SW480 (cell line): ENCODE measurements at places on chromosomes 3 and 15.

- DNase-seq = no peak
Measured at GRCh38 chr3:127110982-127111693, 81.8 kb upstream of the PRR23E start.

GRCh38 chr15:71970435-71970834, 147.5 kb downstream of the MYO9A start:
- no peak for DNase-seq

DNA sequence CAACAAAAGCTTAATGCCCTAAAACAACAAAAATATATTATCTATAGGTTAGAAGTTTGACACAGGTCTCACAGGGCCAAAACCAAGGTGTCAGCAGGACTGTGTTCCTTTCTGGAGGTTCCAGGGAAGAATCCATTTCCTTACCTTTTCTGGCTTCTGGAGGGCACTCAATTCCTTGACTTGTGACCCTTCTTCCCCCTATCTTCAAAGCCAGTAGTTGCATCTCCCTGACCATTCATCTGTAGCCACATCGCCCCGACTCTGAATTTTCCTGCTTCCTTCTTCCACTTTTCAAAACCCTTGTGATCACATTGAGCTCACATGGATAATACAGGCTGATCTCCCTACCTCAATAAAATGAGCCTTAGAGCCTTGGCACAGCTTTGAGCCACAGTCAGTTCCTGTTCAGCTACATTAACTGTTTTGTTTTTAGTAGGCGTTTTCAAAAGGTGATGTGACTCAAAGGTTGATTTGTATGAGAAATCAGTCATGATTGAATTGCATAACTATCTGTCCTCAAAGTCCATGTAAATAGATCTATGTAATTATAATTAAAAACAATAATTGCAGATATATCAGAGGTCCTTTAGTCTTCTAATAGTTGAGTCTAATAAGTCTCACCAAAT, 12.4 kb downstream of the PFN2 start:
- no peak for DNase-seq

- DNase-seq = no peak
Measured at GRCh38 chr3:115164374-115165221, 17.5 kb upstream of the ZBTB20 start.

- DNase-seq = no peak
Measured at GRCh38 chr3:97430601-97431000, 334.0 kb upstream of the ARL6 start.

GRCh38 chr3:133477487-133477886, 77.6 kb downstream of the BFSP2 start:
- DNase-seq = no peak

DNA sequence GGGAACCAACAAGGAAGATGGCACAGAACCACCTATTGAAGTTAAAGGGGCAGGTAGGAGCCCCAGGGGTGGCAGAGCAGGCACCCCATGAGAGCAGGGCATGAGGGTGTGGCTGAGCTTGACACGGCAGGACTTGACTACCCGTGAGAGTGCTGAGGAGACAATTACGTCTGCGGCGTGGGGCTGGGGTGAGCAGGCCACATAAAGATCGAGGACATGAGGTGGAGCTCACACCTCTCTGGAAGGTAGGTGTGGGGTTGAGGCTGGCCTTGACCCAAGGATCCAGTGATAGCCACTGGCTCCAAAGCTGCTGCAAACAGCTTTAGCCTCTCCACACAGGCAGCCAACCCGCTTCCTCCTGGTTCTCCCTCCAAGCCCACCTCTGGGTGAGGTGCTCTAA, 64.5 kb downstream of the PCSK6 start:
- DNase-seq = no peak

DNA sequence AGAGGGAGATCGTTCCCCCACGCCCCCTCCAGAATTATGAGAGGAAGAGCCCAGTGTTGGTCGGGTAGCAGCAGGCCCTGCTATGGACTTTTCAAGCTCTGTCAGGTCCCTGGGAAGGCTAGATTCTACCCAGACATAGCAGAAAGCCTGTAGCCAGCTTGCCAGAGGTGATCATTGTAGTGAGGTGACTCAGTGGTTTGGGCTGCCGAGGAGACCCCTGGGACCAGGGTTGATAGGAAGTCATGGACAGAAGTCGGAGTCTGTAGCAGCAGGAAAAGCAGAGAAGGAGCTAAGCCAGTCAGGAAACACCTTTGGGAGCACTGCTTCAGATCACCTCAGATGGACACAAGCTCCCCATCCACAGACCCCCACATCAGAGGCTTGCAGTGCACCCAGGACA, 67.7 kb downstream of the CCNL1 start:
- DNase-seq = no peak

GRCh38 chr3:50390508-50391224, 31.3 kb upstream of the TMEM115 start:
- DNase-seq = no peak

DNA sequence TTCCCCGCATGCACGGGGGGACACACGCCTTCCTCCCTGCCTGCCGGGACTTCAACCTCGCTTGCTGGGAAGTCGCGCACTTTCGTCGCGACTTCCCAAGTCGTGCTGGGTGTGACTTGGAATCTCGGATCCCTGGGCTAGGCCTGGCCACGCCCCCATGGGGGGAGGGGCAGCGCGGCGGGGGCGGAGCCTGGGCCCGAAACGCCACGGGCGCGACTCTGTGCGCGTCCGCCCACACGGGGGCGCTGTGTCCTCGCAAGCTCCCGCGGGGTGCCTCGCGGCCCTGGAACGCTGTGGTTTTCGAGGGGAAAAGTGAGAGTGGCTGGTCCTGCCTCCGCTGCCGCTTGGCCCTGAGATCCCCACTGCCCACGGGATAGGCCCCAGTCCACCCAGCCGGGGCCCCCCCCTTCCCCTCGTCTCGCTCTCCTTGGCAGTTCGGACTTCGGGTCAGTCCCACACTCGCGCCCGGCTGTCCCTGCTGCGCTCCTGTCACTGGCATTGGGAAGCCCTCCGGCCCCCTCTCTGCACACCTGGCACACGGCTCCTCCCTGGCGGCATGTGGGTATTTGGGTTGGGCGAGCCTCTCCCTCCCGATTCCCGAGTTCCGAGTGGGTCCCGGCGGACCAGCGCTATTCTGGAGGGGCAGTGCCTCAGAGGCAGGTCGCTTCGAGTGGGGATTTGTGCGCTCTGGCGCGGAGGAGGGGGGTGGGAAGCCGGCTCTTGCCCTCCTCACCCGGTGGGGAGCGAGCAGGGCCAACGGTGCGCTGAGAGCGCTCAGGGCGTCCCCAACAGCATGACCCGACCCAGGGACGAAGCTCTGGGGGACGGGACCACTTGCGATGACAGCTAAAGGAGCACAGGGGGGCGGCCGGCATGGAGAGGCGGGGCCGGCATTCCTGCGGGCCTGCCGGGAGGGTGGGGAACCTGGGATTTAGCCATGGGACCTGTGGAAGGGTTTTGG, 23.6 kb downstream of the SEC61A1 start:
- peak; percentile 25 for DNase-seq

- DNase-seq = peak; percentile 74
Measured at GRCh38 chr3:57949785-57950615, 58.2 kb upstream of the FLNB start.

DNA sequence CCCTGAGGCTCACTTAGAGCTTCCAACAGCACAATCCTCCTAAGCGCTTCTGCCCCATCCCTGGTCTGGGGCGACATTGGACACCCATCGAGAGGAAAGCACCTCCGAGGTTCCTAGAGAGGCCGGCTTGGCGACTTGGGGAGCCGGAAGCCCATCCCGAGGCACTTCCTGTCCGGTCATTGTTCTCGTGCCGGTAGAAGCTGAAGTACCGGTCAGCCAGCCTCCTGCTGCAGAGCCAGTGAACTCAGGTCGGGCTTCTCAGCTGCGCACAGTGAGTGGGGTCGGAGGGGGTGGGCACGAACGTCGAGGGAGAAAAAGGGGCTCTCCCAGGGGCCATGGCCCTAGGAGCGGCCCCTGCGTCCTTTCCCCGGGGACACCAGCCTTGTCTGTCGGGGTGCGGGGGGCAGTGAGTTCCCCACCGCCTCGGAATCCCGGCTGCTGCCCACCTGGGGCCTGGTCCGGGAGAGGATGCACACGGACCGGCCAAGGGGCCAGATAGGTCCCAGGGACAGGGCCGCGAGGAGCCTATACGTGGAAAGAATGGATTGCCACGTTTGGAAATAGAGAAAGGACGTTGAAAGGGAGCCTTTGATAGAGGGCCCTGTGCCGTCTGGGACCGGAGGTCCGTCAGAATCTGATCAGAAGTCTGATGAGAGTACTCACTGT, at the start of gene ZNF35:
ZNF35 (plus strand) TSS at position 169 of the 666 bp plus-strand sequence. CDS start 2,336 bp downstream, outside the sequence.
- DNase-seq = peak; percentile 90

DNA sequence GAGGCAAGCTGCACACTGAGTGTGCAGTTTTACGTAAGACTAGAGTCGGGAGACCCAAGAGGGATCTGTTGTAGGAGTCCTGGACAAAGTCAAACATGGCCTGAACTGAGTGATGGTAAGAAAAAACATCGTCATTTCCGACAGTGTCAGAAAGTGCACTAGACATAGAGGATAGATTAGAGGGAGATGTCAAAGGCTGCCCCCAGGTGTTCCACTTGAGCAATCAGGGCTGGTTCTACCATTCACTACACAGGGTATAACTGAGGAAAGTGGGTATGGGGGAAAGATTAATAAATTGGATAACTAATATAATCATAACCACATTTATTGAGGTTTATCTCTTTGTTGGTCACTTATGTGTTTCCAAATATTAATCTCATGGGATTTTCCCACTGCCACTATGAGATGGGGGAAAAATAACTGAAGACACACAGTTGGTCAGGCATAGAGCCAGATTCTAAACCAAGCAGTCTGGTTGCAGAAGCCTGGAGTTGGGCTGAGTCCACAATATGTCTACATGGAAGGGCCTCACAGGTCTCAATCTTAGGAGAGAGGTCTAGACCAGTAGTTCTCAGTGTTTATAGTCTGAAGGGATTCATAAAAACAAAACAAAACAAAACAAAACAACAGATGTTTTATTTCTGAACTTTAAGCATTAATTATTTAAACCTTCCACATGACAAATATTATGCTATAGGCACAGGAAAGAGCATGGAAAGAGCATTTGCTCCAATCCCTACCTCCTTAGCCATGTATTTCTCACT, 766.5 kb downstream of the NTRK3 start:
- DNase-seq = no peak

GRCh38 chr3:77935418-77935817, 895.5 kb downstream of the ROBO2 start:
- DNase-seq = peak; percentile 82
